ENCODE measurements at places on chromosomes 3 and 15.

DNA sequence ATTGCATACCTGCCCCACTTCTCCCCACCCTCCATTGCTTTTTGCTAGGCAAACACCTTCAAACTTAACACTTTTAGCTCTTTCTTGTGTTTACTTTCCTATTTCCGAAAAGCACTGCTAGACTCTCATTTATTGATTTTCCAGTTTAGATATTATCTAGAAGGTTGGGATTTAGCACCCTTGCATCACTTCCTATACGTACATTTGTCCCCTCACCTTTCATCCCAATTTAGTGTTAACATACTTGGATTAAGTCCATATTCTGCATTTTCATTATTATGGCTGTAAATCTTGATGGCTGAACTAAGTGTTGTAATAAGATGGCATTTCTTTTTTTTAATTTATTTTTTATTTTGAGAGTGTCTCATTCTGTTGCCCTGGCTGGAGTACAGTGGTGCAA is 39.5 kb downstream of the GOLGA6L10 start:
- DNase-seq, result no peak

- DNase-seq, result no peak
Observed at GRCh38 chr15:74889390-74889882, 406 bp upstream of the MPI start.

DNA sequence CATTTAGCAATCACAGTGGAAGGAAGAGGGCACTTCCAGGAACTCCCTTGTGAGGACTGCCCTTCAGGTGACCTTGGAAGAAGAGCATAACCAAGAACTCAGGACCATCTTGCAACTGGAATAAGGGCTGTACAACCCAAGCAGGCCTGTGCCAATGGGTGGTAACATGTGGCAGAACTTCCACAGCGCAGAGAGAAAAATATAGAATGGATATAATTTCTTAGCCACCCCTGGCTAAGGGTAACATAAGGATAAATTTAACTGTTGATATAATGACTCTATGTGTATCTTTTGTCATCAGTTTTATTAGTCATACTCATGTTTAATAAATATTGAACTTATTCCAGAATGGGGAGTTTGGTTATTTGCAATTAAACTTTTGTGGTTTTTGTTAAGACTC is 13.4 kb upstream of the MFSD1 start:
- no peak for DNase-seq

- DNase-seq, result no peak
Observed at GRCh38 chr3:148077318-148077923, 620.3 kb upstream of the AGTR1 start.

GRCh38 chr15:65980824-65981456 is 111.6 kb downstream of the RAB11A start:
- no peak for DNase-seq

DNA sequence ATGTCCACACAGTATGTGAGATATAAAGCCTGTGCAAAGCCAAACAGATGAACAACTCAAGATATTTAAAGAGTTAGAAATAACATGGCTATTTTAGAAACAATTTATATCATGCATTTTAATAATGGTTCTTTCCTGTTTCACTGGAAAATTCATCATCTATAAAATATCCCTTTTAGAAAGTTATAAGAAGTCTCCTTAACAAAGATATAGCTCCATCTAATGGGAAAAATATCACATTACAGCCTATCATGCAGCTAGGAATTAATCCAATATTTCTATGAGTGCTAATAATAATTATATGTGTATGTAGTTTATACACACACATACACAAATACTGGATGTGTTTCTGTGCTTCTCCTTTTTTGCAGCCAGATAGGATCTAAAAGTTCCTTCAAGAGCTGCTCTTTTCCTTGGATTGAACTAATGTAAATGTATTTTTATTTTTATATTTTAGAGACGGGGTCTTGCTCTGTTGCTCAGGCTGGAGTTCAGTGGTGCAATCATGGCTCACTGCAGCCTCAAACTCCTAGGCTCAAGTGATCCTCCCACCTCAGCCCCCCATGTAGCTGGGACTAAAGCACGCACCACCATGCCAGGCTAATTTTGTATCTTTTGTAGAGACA is 21.6 kb downstream of the RPL22L1 start:
- DNase-seq, result no peak

DNA sequence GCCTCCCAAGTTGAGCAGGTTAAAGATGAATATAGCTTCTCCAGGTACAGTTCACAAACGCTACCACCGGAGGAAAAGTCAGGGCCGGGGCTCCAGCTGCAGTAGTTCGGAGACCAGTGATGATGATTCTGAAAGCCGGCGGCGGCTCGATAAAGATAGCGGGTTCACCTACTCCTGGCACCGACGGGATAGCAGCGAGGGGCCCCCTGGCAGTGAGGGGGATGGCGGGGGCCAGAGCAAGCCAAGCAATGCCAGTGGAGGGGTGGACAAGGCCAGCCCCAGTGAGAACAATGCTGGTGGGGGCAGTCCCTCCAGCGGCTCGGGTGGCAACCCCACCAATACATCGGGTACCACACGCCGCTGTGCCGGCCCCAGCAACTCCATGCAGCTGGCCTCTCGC is 61.4 kb downstream of the SNRK start:
- DNase-seq, result no peak

- peak; percentile 92 for DNase-seq
Observed at GRCh38 chr3:134374105-134374790, at the start of gene AMOTL2. AMOTL2 (minus strand) TSS chr3:134374447; CDS start chr3:134371433, 3,014 bp downstream.

DNA sequence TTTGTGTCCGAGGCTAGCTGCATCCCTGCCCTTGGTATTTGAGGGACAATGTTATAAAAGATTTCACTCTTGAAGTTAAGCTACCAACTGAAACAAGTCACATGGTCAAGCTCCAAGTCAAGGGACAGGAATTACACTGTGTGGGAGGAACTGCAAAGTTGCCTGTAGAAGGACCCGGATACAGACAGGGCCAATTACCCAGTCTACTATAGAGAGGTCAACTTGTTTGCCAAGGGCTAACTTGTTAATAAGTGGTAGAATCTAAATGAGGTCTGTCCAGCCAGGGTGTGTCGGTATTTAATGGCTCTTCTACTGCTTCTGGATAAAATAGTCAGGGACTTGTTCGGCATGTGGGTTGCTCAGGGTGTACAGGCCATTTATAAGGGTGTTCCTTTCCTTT is 55.7 kb downstream of the PTPRG start:
- no peak for DNase-seq

GRCh38 chr3:49410066-49410845 is 1.5 kb downstream of the RHOA start:
- no peak for DNase-seq

DNA sequence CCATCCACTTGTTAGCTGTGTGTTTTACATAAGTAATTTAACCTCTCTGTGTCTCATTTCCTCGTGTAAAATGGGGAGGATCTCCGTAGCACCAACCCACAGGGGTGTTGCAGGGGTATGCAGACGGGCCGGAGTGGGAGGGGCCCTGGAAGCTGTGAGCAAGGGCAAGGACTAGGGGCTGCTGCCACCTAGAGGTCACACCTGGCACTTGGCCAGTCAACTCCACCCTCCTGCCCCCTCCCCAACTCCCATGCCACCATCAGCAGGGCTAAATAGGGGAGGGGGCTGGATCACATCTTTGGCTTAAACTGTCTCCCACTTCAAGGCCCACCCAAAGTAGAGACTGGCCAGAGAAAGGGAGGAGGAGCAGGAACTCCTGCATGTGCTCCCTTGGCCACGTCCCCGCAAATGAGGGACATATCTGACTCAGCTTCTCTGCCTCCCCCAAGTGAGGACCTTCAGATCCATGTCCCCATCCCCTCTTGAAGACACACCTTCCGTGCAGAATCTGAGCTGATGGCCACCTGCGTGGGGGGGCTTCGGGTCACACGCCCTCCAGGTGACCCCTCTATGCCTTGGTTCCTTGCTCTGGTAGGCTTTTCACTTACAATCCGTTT is 2.6 kb downstream of the CCDC9B start:
- DNase-seq, result peak; percentile 41

DNA sequence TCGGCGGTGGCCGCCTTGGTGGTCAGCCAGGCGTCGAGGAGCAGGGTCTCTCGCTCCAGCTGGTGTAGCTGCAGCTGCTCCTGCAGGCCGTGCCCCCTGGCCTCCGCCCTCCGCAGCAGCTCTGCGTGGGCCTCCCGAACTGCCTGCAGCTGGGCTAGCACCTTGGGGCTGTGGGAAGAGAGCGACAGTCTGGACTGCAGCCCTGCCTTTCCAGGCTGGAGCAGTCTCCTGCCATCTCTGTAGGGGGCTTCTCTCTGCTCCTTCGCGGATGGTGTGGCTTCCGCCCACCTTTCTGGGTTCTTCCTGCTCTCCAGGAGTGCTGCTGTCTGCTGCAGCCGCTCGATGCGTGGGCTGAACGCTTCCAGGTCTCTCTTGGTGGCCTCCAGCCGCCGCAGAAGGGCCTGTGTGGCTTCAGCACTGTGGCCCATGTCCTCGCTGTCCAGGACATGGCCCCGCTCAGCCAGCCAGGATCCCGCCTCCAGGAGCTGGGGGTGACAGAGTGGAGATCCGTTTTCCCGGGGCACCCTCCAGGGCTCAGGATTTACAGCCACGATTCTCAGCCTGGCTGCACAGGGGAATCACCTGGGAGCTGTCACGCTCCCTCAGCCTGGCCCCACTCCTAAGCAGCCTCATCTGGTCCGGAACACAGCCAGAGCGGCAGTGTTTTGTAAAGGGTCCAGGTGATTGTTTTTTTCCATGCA is 16.8 kb downstream of the PLA2G4B start:
- DNase-seq, result no peak

GRCh38 chr3:127865941-127866340 is 43.6 kb upstream of the MGLL start:
- no peak for DNase-seq

DNA sequence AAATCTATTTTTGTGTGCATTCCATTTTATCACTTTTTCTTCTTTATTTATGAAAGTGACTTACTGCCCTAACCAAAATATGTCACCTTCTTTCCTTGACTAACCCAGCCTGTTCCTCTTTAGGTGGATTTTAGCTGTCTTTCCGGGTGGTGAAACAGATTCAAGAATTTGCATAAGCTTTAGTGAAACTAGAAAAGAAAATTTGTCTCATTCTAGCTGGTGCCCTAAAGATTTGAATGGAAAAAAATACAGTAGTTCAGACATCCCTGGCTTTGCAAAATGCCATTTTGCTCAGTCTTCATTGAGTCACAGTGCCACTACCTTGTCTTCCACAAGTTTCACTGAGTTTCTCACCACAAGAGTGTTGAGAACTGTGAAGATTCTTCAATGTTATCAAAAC is 28.2 kb upstream of the CCDC50 start:
- no peak for DNase-seq

- DNase-seq, result no peak
Observed at GRCh38 chr3:10108091-10108490, at the start of gene FANCD2OS. FANCD2OS (minus strand) TSS chr3:10108255; CDS start chr3:10104774, 3,481 bp downstream.

- peak; percentile 48 for DNase-seq
Observed at GRCh38 chr15:92666780-92667179, 11.2 kb upstream of the FAM174B start.

DNA sequence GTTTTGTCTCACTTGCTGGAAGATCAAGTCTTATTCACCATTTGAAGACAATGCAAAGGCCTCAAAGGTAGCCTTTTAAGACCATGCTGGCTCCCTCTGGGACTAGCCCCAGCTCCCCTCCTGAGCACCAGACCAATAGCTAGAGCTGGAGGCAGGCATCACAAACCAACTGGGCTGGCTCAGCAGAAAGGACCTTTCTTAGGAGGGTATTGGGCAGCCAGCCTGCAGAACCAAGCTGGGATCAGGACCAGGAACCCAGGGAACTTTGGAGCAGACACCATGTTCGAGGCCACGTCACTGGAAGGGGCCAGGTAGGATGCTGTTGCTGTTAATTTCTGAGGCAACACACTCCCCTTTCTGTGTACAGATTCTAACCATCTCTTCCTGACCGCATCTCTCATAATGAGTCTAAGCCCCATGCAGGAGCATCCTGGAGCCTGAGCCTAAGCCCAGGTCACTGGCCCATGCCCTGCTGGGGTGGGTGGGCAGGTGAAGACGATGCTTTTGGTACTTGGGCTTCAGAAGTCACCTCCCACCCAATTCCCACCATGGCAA is 81.4 kb upstream of the KLF13 start:
- DNase-seq, result no peak

DNA sequence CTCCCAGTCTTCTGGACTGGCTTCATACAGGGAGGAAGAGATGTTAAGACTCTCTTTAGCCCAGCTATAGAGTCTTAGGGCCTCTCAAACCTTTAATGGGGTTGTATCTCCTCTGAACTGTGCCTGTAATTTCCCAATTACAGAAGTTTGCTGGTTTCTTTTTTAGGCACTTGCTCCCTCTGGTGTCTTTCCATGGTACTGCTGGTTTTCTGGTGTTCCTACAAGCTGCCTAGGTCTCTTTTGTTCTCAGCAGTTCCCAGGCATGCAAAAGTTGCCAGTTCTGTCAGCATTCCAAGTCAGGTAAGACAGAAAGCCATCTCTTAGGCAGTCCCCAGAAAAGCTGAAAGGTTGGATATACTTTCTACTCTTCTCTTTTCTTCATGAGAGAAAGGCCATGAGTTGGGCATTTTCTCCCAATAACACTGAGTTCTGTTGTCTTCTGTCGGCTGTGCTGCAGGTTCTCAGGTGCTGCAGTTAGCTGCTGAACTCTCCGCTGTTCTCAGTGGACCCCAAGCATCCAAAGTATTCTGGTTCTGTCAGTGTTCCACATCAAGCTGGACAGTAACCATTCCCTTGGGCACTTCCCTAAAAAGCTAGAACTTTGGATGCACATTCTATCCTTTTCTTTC is 54.4 kb upstream of the EHHADH start:
- DNase-seq, result no peak

- no peak for DNase-seq
Observed at GRCh38 chr3:115855911-115856310, 232.6 kb downstream of the GAP43 start.

- DNase-seq, result peak; percentile 35
Observed at GRCh38 chr15:72783004-72783639, 436 bp downstream of the ADPGK start.
